ENCODE measurements at places on chromosomes 2 and 18.

DNA sequence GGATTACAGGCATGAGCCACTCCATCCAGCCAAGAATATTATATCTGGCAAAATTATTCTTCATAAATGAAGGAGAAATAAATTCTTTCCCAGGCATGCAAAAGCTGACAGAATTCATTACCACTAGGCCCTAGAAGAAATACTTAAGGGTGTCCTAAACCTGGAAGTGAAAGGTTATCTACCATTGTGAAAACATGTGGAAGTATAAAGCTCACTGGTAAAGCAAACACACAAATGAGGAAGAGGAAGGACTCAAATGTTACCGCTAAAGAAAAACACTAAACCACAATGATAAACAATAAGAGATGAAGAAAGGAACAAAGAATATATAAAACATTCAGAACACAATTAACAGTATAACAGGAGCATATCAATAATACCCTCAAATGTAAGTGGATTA, 171.8 kb downstream of the CAMKMT start:
- no peak overlapping the region for H3K4me3 ChIP-seq
- H3K27me3 ChIP-seq = no peaks in the 10 kb centered on the region
- H3K27ac ChIP-seq = no peak overlapping the region
- H3K4me1 ChIP-seq = peaks cover 15% of the 10 kb centered on the region
- no peak for DNase-seq

- H3K27me3 ChIP-seq = no peaks in the 10 kb centered on the region
- peak overlapping the region; percentile 99 for H3K27ac ChIP-seq
- peaks cover 18% of the 10 kb centered on the region for H3K4me1 ChIP-seq
- peak overlapping the region; percentile 95 for H3K4me3 ChIP-seq
- DNase-seq = no peak
- peaks cover 2% of the 10 kb centered on the region for H3K36me3 ChIP-seq
Measured at GRCh38 chr2:69436596-69436937, 668 bp downstream of the NFU1 start.

- H3K4me1 ChIP-seq = no peaks in the 10 kb centered on the region
- H3K27ac ChIP-seq = no peak overlapping the region
- H3K36me3 ChIP-seq = peaks cover 5% of the 10 kb centered on the region
- no peak overlapping the region for H3K4me3 ChIP-seq
- DNase-seq = no peak
- peaks cover 10% of the 10 kb centered on the region for H3K27me3 ChIP-seq
Measured at GRCh38 chr2:200021449-200022114, 66.2 kb downstream of the MAIP1 start.

DNA sequence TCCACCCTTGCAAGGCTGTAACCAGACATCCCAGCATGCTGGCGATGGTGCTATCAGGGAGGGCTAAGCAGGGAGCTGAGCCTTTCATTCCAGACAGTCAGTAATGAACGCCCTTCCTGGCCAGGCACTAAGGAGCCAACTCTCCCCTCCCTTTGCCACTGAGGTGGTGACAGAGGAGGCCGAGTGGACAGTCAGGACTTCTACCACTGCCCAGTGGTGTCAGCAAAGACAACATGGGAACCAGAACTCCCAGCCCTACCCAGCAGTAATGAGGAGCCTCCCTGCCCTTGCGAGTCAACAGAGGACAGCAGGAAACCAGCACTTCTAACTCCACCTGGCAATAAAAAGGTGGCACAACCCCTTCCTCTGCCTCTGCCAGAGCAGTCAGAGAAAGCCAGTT, 68.6 kb downstream of the ZAP70 start:
- no peak for DNase-seq
- peaks cover 8% of the 10 kb centered on the region for H3K4me1 ChIP-seq
- H3K36me3 ChIP-seq = peaks cover 17% of the 10 kb centered on the region
- no peak overlapping the region for H3K27ac ChIP-seq
- no peak overlapping the region for H3K4me3 ChIP-seq
- H3K27me3 ChIP-seq = no peaks in the 10 kb centered on the region

DNA sequence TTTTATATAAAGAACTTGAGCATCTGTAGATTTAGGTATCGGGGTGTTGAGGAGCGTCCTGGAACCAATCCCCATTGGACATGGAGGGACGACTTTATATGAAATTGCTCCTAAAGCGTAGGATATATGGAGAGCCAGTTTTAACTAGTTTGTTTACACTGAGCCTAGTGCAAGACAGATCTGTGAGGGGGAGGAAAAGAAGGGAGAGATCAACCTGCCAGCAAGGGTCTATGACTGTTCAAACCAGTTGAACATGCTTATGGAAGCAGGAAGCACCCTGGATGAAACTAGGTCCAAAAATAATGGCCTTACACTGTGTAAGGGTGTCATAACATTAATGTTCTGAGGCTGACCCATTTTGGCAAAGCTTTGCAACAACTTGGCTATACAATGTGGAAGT, 34.0 kb upstream of the SLC40A1 start:
- no peak overlapping the region for H3K27ac ChIP-seq
- peaks cover 3% of the 10 kb centered on the region for H3K4me1 ChIP-seq
- no peak overlapping the region for H3K4me3 ChIP-seq
- H3K36me3 ChIP-seq = no peaks in the 10 kb centered on the region
- DNase-seq = no peak
